Hippocampal formation (tissue), 2 donors: ENCODE measurements at places on chromosomes 4 and X.

DNA sequence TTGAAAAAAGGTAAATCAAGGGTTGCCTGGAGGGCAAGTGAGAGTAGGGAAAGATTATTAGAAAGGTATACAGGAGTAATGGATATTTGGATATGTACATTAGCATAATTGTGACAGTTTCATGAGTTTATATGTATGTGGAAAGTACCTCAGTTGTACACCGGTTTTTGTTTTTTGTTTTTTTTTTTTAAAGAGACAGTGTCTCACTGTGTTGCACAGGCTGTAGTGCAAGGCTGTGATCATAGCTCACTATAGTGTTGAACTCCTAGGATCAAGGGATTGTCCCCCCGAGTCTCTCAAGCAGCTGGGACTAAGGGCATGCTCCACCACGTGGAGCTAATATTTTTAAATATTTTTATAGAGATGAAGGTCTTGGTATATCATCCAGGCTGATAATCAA lies 15.3 kb upstream of the HPGD start:
- DNase-seq, result no peak

- no peak for DNase-seq
These were observed 4.7 kb downstream of the SLIT2 start for GRCh38 chr4:20256381-20256881.

- DNase-seq, result no peak
These were observed 89.1 kb downstream of the TBC1D9 start for GRCh38 chr4:140666889-140667614.

DNA sequence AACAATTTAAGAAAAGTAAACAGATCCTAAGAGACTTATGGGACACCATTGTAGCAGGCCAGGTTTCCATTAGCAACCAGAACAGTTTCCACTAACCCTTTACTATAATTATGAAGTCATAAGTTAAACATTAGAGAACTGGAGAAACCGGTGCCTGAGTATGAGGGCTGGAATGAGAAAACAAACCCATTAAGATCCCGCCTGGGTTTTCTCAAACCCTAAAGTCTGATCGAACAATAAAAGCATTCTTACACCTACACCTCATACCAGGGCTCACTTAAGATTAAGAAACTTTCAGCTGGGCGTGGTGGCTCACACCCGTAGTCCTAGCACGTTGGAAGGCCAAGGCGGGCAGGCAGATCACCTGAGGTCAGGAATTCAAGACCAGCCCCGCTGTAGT lies 13.7 kb upstream of the DHX15 start:
- DNase-seq, result no peak

- no peak for DNase-seq
These were observed 186.3 kb downstream of the C4orf33 start for GRCh38 chr4:129282293-129282692.

DNA sequence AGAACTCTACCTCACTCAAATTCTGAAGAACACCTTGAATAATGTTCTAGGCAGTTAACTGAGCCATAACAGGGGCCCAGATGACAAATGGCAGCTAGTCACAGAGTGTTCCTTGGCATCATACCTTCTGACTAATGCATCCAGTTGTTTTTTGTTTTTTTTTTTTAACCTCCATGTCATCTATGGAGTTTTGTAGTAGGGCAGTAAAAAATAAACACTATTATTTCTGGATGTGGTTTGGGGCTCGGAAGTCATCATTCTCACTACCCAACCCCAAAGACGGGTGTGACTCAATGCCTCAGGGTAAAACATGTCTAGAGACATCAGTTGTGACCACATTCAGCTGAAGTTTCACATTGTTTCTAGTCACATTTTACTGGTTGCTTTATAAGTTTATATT lies 31.2 kb upstream of the MCF2 start:
- no peak for DNase-seq

GRCh38 chr4:141417387-141417786 lies 196.7 kb downstream of the ZNF330 start:
- no peak for DNase-seq

DNA sequence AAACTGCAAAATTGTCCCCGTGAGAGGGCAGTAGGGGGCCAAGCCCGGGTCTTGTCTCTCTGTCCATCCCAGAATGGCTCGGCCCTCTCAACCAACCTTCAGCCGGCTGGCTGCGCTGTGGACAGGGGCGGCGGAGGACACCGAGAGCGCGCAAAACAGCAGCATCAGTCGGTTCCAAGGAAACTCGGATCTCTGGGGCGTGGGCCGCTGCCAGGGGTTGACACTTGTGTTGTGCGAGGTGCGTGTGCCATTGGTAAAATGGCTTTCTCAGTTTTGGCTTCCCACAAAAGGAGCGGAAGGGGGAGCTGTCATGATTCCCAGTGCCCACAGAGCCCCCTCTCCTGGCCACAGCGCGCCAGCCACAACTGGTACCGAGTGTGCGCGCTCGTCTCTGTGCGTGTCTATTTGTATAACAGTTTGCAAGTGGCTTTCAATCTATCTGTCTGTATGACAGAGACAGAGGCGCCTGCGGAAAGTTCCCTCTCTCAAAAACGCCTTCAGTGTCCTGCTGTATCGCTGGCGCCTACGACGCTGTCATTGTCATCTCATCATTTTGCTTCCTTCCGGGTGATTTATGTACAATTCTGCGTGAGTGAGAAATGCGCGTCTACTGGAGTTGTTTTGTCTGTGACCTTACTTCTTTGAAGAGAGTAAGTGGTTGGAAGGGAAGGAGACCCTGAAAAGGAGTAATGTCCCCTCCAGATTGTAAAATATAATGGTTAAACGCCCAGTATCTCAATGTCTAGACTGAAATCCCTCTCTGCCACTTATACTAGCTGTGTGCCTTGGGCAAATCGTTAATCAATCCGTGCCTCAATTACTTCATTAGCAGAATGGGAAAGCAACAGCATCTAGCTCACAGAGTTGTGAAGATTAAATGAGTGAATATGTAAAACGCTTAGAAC lies 1.8 kb downstream of the DKK2 start:
- peak; percentile 35 for DNase-seq

GRCh38 chr4:84683064-84683850 lies 100.3 kb downstream of the CDS1 start:
- DNase-seq, result no peak

DNA sequence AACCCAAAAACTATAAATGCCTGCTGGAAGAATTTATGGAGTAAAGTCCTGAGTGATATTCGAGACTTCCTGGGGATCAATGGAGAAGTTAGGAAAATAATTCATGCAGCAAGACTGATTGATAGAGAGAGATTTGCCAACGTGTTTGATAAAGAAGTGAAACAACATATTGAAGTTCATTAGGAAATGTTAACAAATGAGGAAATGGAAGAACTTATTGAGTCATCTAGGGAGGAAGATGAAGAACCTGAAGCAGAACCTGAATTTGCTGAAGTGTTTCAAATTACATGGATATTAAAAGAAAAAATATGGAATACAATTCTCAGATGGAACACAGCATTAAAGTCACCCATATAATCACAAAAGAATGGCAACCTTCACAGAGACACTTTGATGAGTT lies 39.0 kb downstream of the DDX60 start:
- no peak for DNase-seq

DNA sequence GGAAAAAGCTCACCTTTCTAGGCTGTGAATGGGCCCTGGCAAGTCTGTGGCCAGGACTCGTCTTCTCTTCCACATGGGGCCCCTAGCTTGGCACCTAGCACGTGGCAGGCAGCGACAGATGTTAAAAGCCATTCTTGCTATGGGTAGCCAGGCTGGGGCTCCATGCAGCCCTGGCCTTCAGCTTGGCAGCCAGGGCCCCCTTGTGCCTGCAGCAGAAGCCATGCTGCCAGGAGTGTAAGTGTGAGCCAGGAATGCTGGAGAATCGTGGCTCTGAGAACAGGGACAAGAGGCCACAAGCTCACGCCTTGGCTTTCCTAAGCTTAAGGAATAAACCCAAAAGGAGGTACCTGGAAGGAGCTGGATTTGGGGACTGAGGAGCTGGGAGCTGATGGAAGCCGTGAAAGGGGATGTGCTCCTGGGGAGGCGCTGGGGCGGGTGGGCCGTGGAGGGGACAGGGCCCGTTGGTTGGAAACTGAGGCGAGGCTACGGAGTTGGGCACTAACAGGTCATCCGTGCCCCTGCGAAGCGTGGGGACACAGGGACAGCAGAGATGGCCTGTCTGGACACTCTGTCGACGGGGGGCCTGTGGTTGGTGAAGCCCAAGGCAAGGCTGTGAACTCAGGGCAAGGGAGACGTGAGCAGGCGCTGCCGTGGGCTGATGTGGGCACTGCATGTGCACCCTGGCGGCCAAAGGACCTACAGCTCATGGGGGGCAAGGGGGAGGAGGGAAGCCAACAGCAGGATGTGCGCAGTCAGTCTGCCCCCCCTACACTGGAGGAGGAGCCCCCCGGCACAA lies 895 bp upstream of the OPN1LW start:
- DNase-seq, result no peak

DNA sequence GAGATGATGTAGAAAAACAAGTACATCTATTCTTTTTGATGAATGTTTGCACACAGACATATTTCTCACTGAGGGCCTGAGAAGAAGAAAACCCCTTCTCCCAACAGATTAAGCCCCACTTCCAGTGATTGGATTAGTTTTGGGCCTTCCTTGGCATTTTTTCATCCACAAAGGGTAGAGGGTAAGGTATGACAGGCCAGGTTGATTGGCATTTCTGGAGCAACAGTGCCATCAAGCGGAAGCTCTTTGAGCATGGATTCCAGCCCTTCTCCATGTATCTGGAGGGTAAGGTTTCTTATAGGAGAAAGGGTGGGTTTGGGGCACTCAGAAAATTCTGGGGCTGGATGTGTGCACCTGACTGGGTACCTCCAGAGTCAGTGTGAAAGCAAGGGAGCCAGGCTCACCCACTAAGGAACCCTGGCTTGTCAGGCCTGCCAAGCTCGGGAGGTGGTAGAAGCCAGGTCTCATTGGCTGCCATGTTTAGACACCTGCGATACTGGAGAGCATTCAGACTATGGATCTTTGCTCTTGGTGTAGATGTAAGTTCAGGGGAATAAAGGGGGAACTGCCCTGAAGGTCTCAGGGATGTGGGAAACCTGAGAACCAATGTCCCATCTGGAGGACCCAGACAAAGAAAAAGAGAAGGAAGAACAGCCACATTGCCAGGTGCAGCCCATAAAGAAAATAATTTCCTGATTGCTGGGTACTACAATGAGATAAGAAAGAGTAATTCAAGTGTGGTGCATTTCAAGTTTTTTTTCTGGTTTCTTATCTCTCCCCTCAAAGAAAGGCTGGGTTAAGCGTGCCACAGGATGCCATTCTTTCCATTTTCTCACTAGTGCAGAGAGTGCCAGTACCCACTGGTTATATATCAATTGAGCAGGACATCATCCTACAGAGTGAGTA lies 222.3 kb upstream of the AGTR2 start:
- no peak for DNase-seq

DNA sequence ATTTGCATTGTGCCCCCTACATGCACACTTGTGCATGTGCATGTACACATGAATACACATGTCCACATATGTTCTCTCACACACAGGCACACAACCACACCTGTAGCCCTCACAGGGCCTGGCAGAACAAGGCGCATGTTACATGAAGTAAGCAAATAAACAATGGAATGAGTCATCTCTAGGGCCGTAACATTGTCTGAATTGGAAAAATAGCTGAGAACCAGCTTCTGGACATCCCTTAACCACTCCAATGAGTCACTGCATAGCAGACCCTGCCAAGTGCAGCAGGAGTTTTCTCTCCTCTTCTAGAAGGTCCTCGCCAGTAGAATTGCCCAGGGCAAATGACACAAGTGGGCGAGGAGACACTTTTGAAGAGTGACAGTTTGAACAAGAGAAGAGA lies 66.1 kb downstream of the MAGEA10 start:
- DNase-seq, result no peak

GRCh38 chrX:701673-702072 lies 71.1 kb downstream of the SHOX start:
- no peak for DNase-seq

DNA sequence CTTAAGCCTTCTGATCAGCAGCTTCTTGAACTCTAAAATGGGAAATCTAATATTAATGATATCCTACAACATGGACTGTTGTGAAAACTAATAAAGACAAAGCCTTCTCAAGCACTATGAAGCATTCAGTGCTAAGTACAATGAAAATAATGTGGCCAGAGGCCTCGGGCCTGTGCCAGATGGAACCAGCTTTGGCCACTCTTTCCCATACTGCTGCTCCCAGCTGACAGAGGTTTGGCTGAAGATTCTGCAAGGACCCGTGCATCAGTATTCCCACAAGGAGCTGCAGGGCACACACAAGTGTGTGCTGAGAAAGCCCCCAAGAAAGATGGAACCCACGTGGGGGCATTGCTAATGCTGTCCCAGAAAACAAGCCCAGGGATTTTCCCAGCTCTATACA lies 60.5 kb upstream of the RPL34 start:
- no peak for DNase-seq

DNA sequence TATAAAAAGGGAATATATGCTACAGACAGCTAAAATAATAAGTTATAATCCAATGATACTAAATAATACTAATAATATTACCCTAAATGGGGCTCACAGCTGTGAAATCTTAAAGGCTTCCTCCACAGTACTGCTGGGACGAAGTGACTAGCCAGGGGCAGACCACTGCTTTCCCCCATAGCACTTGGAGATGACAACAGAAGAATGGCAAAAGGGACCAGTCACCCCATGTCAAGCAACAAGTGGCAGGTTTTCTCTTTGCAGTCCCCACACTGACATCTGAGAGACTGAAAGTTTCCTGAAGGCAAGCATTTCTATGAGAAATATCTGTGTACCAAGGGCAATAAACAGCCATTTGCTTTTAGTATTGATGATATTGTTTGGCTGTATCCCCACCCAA lies 173.5 kb upstream of the GPC4 start:
- DNase-seq, result no peak

DNA sequence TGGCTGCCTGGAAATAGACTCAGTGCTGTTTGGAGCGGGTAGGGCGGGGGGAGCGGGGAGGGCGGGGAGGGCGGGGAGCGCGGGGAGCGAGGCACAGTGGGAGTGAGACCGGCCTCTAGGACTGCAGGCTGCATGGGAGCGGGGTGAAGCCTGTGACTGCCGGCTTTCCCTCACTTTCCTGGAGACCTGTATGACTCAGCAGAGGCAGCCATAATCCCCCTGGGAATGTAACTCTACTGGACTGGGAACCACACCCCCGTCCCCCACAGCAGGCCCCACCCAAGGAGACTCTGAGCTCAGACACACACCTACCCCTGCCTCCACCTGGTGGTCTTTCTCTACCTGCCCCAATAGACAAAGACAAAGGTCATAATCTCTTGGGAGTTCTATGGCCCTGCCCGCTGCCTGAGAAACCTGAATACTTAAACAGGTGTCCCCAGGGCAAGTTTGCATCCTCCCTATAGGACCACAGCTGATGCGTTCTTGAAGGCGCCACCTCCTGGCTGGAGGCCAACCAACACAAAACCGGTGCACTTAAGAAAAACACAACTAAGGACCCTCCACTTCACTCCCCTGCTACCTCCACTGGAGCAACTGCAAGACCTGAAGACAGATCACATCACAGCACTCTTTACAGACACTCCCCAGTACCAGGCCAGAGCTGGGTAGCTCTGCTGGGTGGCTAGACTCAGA lies 18.0 kb downstream of the HDAC8 start:
- DNase-seq, result no peak

GRCh38 chr4:145481164-145481941 lies at the start of gene SMAD1:
Gene SMAD1 (plus strand): TSS chr4:145481853. CDS start chr4:145514614, 32,761 bp downstream.
- DNase-seq, result peak; percentile 82

- DNase-seq, result no peak
These were observed 104.1 kb downstream of the ASB9 start for GRCh38 chrX:15165832-15166231.

- DNase-seq, result peak; percentile 41
These were observed 3.7 kb downstream of the LIMCH1 start for GRCh38 chr4:41541687-41542094.
